T47D (cell line): ENCODE measurements at places on chromosomes 2 and 18.
A peak's percentile ranks its signal among the peaks of the same experiment; 100 is the strongest.

- no peak for DNase-seq
Measured at GRCh38 chr2:3223080-3223923, 154.3 kb downstream of the EIPR1 start.

DNA sequence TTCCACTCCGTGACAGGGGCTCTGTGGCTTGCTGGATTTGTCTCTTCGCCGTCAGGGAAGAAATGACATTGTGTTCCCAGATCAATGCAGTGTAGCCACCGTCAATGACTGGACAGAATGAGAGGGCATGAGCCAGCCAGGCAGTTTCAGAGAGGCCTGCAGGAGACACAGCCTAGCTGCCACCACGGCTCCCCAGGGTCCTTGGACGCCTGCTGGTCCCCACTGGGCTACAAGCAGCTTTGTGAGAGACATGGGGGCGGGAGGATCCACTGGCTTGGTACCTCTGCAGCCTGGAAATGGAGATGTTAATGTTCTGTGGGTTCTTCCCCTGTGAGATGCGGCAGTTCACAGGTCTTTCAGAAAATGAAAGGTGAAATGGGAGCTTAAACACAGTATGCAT lies 12.1 kb upstream of the AMER3 start:
- no peak for DNase-seq

GRCh38 chr18:58087928-58088690 lies 44.1 kb downstream of the NEDD4L start:
- DNase-seq: no peak

DNA sequence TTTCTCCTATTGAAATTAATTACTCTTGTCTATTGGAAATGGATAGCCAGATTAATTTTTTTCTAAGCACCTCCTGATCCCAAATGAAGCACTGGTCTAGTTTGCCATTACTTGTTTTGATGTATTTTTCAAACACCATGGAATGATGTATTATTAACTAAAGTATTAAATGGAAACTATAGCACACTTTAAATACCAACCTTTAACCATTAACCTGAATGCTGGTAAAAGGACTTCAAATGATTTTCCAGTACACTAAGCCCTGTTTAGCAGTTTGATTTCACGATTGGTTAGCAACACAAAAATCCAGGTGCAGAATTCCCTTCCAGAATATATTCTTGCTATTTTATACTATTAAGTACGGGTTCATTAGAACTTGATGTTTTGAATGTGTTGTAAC lies 37.3 kb downstream of the COL4A3 start:
- no peak for DNase-seq

DNA sequence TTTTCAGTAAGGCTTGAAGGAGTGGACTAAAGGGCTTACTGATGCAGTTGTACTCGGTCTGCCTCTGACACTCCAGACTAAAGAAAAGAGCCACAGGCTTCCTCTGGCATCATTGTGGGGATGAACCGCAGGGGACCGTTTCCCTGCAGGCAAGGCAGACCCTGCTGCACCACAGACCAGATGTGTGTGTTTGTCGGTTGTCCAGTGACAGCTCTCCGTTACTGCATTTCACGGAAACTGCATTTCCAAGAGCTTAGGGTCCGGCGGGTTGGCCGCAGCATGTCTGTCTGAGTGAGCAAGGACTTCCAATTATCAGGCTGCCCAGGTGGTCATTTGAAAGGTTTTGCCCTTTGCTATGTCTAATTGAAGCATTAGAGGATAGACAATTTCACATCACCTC lies 98.1 kb downstream of the FAM210A start:
- DNase-seq: no peak

DNA sequence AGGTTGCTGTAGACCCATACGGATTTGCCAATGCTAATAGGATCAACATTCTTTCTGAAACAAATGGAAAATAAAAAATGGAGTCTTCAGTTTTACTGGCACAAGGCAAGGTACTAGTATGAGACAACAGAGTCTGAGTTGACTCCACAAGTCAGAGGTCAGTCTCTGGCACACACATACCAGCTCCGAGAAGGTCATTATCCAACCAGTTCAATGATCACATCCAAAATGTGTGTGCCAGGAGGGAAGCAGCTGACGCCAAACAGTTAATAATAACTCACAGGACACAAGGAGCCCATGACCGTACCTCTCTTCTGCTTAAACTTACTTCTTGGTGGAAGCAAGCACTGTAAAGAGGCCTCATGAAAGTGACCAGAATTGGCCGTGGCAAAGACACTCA lies 528.6 kb downstream of the ZNF516 start:
- no peak for DNase-seq

GRCh38 chr18:29271501-29271900 lies 1094.6 kb upstream of the CDH2 start:
- DNase-seq: no peak

DNA sequence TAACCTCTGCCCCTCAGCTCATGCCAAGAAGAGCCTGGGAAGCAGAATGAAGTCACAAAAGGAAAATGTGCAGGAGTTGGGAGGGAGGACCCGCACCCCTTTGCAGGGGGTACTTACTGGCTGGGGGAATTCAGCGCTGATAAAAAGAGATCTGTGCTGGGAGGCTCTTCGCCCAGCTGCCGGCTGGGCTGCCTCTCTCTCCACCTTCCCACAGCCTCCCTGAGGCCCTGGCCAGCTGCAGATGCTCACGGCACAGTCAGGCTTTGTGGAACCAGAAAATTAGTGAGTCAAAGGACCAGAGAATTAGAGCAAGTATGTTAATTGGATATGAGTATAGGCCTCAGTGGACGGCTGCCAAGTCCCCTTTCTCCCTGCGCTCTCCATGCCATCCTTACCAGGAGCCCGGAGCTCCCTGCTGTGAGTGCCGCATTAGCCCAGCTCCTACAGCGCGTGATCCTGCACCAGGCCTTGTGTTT lies 181.7 kb upstream of the SH3BP4 start:
- no peak for DNase-seq

DNA sequence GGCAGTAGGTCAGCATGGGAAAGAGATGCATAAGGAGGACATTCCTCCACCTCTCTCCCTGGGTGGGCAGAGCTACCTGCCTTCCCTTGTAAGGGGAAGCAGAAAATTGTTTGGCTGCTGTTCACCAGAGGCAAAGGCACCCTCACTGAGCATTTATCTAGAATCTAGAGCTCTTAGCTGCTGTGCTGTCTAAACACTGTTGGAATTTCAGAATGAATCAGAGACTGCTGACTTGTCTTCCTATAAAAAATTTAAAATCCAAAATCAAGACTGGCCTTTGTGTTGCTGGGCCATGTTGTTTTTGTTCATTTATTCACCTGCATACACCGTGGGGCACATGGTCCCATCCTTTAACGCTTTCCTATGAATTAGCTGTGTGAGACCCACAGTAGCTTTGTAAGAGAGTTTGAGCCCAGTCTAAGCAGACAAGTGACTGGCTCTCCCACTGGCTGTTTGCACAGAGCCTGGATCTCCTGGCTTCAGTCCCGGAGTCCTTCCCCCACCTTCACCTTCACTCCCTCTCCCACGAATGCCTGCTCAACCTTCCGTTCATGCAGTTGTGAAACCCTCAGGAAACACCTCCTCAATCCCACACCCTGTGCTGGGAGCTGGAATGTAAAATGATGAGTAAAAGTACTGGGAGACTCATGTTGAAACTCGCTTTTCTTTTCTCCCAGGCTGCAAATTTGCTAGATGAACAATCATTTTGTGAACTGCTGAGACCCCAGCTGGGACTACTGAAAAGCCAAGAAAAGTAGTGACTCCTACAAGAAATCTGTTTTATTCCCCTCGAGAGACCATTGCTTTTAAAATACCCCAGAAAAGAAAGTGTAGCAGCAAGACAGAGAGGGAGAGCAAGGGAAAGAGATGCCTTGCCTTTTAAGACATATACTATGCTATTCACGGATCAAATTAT lies 76.2 kb downstream of the FAM168B start:
- DNase-seq: peak; percentile 49

DNA sequence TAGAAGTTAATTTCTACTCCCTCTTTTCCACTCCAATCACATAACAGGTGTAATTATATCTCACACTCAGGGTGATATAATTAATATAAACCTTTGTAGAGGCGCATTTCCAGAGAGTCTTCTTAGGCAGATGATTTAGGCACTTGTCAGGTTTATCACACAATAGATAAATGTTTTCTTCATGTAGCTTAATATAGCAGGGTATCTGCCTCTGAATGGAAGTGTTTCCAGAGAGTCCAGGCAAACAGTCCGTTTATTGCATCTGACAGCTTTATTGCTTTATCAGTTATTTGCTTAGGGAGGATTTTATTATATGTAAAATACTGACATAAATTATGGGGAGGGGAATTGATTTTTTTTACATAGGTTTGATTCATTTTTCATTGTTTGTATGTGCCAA lies 766.3 kb downstream of the SLC4A3 start:
- DNase-seq: no peak

GRCh38 chr2:237744270-237744612 lies 54.3 kb upstream of the RBM44 start:
- DNase-seq: no peak

- DNase-seq: peak; percentile 85
Measured at GRCh38 chr2:30072250-30072842, 74.5 kb upstream of the YPEL5 start.

DNA sequence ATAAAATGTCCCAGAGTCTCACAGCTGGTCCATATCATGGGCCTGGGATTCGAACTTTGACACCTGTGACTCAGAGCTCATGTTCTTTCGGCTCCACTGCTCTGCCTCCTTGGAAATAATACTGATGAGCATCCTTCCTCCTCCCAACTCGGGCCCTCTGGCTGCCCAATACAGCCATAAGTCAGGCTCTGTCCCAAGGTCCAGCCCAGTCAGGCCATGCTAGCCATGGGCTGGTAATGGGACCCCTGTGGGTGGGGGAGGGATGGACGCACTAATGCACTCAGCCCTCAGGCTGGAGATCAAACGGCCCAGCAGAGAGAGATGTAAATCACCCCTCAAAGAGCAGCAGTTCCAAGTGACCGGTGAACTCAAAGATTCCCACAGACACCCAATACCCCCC lies 61.1 kb downstream of the DDX1 start:
- DNase-seq: no peak

DNA sequence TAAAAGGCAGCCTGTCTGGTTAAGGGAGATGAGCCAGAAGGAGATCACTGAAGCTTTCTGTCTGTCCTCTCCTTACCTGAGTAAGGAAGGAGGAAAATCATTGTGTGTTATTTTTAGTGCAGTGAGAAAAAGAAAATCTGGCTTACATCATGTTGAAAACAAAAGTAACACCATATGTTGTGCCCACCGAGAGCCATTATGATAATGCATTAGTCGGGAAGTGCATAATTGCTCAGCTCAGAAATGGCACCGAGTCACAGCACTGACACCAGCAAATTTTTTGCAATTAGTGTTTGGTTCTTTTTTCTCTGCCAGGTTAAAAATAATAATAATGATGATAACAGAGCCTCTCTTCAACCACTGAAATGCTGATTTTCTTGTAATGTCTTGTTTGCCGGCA lies 46.6 kb downstream of the HNMT start:
- no peak for DNase-seq

DNA sequence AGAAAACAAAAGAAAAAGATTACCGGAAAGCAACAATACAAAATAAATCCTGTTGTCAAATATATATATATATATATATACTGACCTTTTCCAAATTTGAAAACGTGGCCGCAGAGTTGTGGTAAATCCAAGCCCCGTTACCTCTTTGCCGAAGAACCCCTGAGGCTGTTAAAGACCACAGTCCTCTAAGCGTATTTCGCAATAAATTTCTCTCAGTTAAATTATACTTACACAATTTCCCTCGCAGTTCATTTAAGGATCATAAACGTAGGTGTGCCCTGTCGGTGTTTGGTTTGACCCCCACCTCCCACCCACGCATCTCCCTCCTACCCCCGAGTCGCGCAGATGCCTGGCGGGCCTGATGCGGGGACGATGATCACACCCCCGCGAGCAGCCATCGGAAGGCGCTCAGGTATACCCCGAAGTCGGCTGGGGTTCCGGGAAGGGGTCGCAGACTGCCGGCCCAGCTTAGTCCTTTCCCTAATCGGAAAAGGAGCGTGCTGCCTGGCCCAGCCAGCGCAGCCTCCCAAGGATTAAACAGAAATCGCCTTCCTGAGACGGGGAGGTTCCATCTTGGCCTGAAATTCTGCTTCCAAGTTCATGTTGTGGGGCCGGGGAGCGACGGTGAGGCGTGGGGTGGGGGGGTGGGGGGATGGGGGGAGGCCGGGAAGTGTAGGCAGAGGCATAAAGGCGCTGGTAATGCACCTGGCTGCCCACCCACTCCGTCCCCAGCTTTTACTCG lies 2.9 kb upstream of the MEIS1 start:
- DNase-seq: no peak

- no peak for DNase-seq
Measured at GRCh38 chr2:75416420-75417342, 144.1 kb downstream of the EVA1A start.

DNA sequence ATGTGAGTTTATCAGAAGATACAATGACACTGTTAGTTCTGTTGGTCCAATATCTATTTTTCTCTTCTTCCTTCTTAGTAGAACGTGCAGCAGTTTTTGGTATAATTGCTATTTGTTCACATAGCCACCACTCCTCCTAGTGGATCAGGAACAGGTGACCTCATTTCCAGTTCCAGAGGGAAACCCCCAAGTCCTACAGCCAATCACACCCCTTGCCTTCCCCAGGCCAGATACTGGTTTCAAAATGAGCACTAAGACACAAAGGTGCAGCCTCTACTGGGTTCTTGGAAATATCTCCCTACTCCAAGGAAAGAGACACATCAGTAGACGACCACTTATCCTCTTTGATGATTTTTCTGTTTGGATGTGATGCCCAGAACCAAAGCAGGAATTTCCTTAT lies 103.2 kb downstream of the TCF4 start:
- DNase-seq: no peak

DNA sequence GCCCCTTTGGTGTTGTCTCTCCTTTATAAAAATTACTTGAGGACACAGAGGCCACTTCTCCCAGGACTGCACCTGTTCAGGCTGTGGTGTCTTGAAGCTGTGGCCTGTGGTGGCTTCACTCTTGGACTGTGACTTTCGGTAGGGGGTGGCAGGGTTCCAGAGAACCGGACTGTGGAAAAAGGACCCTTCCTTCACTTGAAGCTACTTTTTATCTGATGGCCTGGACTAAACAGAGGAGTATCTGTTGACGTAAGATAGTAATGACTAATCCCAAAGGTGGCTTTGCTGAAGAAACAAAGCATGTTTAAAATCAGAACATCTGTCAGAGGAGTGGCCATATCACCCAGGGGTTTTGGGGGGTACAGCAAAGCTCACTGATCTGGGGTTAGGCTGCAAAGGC lies 60.8 kb downstream of the CENPO start:
- no peak for DNase-seq

DNA sequence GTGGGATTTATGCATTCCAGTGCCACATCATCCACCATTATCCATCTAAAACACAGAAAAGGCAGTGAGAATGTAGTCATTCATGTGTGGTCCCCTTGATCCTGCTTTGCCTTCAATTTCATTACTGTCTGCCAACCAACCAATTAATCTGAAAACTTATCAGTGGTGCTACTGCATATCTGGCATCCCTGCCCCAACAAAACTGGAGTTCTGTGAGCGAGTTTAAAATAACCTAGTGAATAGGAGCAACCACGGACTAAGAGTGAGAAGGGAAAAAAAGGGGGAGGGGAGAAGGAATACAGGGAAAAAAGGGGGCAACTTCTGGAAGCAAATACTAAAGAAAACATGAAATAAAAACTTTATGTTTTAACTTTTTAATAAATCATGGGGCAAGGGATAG lies 42.2 kb downstream of the SLC8A1 start:
- DNase-seq: no peak

DNA sequence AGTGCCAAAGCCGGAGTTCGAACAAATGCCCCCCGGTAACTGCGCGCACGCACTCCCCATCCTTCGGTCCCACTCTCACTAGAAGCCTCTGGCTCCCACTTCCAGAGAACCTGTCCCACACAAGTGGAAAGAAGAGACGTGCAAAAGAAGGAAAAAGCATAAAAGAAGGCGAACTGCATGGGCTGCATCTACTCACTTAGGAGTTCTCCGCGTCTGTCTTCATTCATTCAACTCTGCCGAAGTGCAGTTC lies 312 bp downstream of the NR4A2 start:
- no peak for DNase-seq
